ENCODE measurements at places on chromosomes 2 and 18.
A peak's percentile ranks its signal among the peaks of the same experiment; 100 is the strongest.

DNA sequence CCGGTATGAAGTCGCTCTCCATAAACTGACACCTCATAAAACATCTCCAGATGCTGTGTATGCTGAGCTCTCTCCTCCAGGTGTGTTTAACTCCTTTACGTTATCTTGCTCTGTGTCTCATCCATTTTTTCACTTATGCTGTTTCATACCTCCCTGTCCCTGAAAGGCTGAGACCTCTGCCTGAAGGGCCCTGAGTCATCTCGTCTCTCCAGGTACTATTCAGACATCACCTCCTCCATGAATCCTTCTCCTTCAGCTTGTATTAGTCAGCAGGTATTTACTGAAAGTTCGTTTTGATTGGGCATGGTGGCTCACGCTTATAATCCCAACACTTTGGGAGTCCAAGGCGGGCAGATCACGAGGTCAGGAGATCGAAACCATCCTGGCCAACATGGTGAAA, 244.5 kb upstream of the EPHA4 start:
- no peak for DNase-seq

DNA sequence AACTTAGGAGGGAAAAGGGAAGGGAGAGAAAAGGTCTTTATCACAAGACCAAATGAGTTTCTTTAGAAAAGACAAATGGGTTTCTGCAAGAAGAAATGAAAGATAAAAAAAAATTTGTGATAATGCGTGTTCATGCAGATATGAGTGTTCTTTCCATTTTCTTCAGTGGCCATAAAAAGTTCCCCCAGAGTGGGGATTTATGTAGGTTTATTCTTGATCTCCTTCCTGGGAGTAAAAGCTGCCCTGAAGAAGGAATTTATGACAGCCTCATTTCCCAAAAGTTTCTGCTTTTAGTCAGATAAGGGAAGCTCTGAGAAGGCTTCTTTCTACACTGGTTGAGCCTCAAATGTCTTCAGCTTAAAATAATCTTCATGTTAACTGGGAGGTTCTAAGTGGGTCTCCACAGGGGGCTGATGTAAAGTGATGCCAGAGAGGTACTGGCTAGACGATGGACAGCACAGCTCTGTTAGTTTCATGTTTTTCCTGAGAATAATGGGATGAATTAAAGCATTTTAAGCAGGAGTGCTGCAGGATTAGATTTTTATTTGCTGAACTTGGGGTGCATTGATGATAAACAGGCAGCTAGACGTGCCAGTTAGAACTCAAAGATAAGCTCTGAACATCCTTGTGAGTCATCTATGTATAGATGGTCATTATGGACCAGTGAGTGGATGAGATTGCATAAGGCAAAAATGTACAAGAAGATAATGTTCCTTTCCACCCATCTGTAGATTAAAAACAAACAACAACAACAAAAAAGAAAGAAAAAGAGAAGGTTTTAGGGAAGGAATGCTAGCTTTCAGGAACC, 99.4 kb upstream of the MSH2 start:
- DNase-seq: no peak

DNA sequence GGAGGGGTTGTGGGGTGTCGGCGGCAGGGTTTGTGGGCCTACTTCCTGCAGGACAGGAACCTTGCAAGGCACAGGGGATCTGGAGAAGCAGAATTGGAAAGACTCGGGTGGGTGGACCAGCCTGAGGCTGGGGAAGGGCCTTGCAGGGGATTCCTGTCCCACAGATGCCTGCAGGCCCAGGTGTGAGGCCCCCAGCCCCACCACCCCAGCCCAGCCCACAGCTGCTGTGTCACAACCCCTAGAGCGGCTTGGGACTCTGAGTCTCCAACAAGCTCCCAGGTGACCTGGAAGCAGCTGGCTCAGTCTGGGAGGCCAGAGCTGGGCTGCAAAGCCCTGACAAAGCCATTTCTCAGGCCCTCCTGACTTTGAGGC, 93.1 kb downstream of the ZFP36L2 start:
- DNase-seq: no peak

- no peak for DNase-seq
Measured at GRCh38 chr2:189350540-189351209, 90.6 kb upstream of the WDR75 start.

DNA sequence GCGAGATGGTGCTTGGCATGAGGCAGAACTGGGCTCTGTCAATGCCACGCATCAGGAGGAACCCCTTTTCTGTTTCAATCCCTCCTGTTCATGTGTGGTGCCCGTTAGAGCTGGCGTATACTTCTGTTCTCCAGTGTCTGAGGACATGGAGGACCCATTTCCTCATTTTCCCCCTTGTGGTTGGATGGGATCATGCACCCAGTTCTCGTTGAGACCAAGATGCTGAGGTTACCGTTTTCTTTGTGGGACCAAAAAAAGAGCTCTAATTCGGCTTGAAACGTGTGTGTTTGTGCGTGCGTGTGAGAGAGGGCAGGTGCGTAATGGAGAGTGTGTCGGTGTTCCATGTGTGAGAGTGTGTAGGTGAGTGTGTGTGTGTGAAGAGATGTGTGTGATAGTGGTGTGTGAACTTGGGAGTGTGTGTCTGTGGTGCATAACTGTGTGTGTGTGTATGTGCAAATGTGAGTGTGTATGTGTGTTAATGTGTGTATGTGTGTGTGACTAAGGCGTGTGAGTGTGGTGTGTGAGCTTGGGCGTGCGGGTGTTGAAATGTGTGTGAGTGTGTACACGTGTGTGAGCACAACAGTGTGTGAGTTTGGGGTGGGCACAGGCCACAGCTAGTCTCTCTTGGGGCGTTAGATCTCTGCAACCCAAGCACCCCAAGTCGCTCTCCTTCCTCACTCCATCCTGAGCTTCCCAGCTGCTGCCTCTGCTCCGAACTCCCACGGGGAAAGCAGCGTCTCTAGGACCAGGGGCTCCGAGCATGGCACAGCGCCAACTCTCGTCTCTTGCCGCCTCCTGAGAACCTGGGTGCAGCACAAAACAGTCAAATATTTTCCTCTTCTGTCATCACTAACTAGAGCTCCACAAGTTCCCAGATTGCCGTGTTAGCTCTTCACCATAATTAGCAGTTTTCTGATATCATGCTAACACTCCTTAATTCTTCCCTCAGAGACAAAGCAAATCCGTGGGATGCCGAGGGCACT, 75.8 kb downstream of the LONRF2 start:
- DNase-seq: peak; percentile 7

DNA sequence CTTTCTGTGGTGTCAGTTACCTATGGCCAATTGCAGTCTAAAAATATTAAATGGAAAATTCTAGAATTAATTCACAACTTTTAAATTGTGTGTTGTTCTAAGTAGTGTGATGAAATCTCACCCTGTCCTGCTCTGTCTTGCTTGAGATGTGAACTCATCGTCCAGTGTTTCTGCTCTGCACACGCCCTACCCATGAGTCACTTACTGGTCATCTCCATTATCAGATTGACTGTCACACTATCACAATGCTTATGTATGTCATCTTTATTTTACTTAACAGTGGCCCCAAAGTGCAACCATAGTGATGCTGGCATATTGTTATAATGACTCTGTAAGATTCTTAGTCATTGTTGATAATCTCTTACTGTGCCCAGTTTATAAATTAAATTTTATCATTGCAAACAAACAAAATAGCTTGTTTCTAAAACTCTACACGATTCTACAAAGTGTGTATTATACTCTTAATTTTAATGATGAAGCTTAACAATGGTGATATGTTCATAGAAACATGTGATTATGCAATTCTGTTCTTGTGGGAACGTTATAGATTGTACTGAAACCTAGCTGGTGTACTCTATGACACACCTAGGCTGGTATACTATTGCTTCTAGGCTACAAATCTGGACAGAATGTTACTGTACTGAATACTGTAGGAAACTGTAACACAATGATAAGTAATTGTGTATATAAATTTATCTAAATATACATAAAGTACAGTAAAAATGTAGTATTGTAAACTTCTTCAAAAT, 1086.8 kb upstream of the PIK3C3 start:
- no peak for DNase-seq

GRCh38 chr18:39701055-39701783, 2135.6 kb upstream of the CELF4 start:
- DNase-seq: no peak

GRCh38 chr2:187617905-187618304, 63.7 kb upstream of the TFPI start:
- no peak for DNase-seq

GRCh38 chr2:16243411-16243996, 303.2 kb downstream of the MYCN start:
- no peak for DNase-seq

GRCh38 chr2:231929961-231930592, 3.9 kb upstream of the NPPC start:
- peak; percentile 50 for DNase-seq

DNA sequence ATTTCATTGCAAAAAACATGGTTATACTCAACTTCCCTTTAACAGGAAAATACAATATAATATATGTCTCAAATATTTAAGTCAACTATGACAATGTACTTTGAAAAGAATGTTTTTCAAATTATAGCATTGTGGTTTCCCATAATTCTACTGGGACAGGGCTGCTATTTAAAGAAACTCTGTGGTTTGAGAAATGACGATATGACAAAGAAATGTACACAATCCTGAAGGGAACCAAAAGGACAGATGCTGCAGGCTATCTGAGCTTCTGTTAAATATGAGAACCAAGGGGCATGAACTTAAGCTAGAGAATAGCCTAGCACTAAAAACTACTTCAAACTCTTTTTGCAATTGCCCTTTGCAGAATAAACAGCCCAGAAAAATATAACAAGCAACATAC, 415.9 kb downstream of the GRB14 start:
- no peak for DNase-seq

DNA sequence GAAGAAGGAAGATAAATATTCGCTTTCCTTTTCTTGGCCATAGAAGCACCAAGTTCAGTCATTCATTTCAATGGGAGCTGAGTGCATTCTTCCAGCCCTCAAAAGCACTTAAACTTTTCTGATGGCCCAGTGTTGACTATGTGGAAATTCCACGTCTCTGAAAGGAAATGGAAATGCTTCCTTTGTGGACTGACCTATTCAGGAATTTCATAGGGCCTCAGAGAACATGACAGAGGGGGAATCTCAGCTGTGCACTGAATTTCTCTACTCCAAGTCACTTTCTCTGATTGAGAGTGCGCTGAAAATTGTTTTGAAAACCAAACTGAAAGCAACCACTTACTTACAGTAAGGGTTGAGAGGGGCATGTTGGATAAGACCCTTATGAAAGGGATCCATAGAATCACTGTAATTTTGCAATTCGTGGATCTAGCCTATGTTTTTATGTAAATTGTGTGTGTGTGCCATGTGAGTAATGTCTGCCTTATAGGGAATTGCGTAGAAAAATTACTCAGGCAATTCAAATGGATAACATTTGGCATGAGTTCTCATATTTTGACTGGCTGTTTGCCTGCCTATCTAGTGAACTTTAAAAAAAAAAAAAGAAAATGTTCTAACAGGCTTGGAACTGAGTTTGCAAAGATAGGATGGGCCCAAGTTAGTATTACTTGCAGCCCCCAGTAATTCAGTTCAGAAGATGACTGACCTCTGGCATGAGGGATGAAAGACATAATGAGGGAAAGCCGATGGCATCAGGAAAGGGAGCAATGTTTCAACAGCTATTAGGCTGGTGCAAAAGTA, 437.0 kb downstream of the PTPRM start:
- DNase-seq: no peak

GRCh38 chr18:74356959-74357358, 41.3 kb downstream of the C18orf63 start:
- no peak for DNase-seq
